ENCODE measurements at places on chromosomes 3 and 15. TPM values are rescaled to one million over a fixed set of nuclear protein-coding genes. Genes with fewer than 3 reads are reported as not detected.

- DNase-seq = no peak
Measured at GRCh38 chr15:81955382-81956062, 90.3 kb downstream of the MEX3B start.

- no peak for DNase-seq
Measured at GRCh38 chr3:170180079-170180907, 1.2 kb downstream of the PHC3 start.

DNA sequence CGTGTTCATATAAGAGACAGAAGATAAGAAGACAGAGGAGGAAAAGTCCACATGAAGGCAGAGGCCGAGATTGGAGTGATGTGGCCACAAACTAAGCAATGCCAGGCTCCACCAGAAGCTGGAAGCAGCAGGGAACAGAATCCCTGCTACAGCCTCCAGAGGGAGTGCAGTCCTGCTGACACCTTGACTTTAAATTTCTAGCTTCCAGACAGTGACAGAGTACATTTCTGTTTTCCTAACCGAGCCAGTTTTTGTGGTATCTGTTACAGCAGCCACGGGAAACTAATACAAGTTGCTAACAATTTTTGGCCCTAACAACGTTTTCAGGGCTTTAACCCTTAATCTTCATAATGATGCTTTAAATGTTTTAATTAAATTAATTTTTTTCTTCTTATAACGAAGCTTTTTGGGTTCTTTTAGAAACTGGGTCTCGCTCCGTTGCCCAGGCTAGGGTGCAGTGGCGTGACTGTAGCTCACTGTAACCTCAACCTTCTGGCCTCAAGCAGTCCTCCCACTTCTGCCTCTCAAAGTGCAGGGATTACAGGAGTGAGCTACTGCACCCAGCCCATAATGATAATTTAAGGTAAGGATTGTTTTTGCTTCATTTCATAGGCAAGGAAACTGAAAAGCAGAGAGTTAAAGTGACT lies 202.3 kb upstream of the PROK2 start:
- DNase-seq = no peak

DNA sequence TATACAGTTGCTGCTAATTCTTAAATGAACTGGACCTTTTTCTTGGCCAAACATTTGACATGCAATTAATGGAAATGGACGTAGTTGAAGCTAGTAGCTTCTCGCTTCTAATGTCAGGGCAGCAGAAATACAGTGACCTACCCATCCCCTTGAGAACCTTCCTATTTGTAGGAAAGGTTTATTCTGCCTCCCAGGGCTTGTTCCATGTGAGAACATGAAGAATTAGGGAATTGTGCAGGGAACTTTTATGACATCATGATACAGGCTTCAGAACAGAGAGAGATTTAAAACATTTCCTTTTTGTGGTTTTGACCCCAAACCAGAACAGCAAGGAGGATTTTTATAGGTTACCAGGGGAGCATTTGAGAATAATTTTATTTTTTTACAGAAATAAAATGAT lies 406.6 kb upstream of the PPP2R3A start:
- peak; percentile 4 for DNase-seq

DNA sequence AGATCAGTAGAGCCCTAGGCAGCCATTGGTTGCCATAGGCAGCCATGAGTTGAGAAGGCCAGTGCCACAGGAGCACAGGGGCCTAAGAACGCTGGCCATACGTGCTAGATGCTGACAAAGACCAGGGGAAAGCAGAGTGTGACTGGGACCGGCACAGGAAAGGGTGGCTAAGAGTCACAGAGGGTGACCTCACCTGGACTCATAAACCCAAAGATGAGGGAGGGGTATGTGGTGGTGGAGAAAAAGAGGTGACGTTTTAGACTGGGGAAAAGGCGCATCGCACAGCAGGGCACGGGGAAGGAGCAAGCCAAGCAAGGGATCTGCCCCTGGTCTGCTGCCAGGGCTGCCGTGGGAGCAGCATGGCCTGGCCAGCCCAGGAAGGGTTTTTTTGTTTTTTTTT lies 122.5 kb downstream of the VGLL4 start:
- no peak for DNase-seq

GRCh38 chr15:64747578-64747977 lies 27.8 kb downstream of the RBPMS2 start:
- DNase-seq = no peak

- DNase-seq = no peak
Measured at GRCh38 chr3:32406486-32407408, 15.1 kb downstream of the CMTM7 start.

GRCh38 chr3:113664523-113665094 lies 31.8 kb downstream of the USF3 start:
- no peak for DNase-seq

DNA sequence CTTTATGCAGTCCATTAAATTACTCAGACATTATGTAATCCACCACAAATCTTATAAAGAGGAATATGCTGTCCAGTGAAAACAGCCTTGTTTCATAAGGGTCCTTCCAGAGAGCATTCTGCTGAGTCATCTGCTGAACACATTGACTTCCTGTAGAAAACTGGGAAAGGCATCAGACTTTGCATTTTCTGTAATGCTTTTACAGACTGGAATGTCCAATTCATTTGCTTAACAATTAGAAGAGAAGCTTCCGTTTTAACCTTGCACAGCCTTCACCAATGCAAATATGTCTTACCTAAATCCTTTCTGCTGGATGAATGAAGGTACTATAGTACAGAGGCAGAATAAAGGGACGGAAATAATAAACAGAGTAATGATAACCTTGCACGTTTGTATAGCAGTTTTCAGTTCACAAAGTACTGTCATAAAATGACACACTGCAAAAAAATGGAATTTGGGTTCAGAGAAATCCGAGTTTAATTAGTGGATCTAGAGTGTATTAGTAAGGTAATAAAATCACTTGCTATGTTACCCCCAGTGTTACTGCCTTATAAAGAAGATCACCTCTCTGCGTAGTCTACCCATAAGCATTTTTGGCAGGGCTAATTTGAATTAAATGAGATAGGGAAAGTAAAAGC lies 301.5 kb downstream of the PYDC2 start:
- no peak for DNase-seq

- DNase-seq = no peak
Measured at GRCh38 chr15:60612400-60613048, 133.6 kb upstream of the ICE2 start.

GRCh38 chr15:22806156-22806555 lies 19.7 kb downstream of the NIPA1 start:
- DNase-seq = no peak

- DNase-seq = no peak
Measured at GRCh38 chr3:60017631-60018030, 967.8 kb upstream of the CFAP20DC start.

DNA sequence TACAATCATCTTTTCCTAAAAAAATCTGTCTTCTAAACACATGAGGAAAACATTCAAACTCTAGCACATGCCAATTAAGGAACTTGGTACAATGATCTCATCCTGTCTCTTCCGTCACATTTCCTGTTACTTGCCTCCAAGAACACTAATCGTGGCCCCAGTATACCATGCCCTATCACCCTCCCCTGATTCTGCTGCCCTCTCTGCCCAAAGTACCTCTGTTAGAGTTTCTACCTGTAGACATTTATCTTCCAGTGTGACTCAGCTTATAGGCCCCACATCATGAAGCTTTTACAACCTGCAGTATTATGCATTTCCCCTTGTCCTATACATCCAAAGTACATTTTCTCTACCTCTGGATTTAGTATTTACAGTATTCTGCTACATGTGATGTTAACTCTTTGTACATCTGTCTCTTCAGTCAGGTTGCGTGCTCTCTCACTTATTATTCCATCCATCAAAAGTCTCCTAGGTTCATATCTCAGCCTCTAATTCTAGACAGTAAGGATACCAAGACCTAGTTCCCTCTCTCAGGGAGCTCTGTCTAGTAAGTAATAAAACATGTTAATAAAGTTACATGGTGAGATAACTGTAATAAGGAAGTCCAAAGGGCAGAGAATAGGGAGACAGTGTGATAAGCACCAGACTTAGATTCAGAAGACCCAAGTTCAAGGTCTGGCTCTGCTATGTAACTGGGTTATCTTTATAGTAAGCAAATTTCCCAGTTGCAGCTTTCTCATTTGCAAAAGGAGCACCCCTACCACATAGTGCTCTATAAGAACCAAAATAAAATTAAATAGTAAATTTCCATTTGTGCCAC lies 8.9 kb upstream of the SEMA6D start:
- no peak for DNase-seq

- DNase-seq = no peak
Measured at GRCh38 chr3:125334675-125335560, 40.2 kb downstream of the ZNF148 start.

DNA sequence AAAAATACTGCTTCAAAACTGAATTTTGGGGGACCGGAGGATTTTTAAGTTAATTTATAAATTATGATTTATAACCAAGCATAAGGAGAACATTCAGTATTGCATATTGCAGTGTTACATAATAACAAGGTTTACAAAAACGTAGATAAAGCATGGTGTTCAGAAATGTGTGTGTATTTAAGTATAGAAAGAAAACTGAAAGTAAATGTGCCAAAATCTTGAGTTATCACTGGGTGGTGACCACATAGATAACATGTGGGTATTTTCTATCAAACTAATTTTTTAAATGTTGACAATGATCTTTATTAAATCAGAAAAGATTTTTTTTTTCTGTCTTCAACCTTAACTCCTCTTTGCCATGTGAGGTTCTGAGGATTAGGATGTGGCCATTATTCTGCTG lies 32.6 kb downstream of the EIF2AK4 start:
- no peak for DNase-seq

DNA sequence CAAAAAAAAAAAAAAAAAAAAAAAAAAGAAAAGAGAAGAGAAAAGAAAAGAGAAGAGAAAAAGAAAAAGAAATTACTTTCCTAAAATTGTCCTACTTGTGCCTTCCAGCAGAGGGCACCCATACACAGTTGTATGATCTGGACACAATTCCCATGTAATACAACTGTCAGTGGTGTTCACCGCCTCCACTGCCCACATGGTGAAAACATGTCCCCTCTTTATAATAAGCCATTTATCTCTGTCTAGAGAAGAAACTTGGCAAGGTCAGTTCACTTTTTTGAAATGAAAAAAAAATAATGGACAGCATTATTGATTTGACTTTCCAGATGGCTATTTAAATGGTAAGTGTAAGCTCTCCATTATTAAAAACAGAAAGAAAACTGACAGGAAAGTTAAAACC lies 459.4 kb downstream of the GBE1 start:
- no peak for DNase-seq

DNA sequence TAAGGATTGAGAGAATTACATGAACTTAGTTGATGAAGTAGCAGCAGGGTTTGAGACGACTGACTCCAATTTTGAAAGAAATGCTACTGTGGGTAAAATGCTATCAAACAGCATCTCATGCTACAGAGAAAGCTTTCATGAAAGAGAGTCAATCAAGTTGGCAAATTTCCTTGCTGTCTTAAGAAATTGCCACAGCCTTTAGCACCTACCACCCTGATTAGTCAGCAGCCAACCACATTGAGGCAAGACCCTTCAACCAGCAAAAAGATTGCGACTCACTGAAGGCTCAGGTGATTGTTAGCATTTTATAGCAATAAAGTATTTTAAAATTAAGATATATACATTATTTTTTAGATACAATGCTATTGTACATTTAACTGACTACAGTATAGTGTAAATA lies 80.9 kb downstream of the RAP2B start:
- DNase-seq = no peak

DNA sequence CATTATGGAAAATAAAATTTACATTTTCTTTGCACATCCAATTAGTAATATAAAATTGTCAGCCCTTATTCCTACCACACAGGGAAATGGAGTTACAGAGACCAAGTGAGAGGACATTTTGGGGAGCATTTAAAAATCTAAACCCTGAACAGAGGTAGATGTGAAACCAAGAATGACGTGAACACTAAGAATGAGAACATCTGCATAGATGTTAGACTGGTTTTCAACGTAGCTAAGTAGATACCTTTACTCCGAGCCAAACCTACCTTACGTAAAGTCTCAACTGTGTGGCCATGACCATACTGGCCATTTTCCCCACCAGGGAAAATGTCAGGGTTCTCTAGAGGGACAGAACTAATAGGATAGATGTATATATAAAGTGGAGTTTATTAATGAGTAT lies 51.4 kb upstream of the THBS1 start:
- DNase-seq = peak; percentile 24

DNA sequence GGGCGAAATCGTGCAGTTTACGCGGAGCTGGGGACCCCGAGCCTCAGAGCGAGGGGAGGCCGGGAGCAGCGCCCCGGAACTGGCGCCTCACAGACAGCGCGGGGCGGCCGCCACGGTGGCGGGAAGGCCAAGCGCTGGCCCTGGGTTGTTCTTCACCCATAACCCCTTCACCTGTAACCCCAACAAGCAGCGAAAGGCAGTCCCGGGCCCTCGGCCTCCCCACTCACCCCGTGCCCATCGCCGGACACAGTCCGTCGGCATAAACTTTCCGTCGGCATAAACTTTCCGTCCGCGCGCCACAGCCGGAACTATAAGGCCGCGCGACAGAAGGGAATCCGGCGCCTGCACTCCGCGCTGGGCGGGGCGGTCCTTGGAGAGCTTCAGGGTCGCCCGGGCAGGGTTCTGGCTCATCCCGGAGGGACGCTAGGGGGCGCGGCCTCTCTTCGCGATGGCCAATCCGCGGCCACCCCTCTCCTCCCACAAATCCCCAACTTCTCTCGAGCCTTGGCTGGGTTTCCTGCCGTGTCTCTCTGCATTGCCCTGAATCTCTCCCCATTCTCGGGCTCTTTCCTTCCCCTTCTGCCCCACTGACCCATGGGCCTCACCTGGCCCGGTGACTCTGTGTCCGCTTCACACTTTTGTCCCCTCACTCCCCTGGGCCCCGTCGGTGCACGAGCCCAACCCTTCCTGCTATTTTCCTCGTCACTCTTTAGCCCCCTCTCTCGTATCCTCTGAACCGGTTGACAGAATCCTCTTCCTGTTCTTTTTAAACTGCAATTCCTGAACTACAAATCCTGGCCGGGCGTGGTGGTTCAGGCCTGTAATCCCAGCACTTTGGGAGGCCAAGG lies at the start of gene INTS14:
Gene INTS14 (minus strand): TSS at position 261 of the 848 bp plus-strand sequence. CDS start 3,751 bp downstream, outside the sequence.
- DNase-seq = peak; percentile 98

- no peak for DNase-seq
Measured at GRCh38 chr3:30989276-30990030, 95.0 kb upstream of the GADL1 start.

- DNase-seq = no peak
Measured at GRCh38 chr15:40424483-40425115, 16.2 kb upstream of the BAHD1 start.

The MINDY4B gene
- total RNA-seq = not detected

The SLC24A5 gene
- not detected for total RNA-seq

The BNC1 gene
- total RNA-seq = 0.11 TPM

The SLC38A3 gene
- not detected for total RNA-seq

The PPIB gene
- 212 TPM for total RNA-seq

The LSMEM2 gene
- total RNA-seq = not detected

The SYNM gene
- total RNA-seq = 2,515 TPM

The CTXN2 gene
- 0.11 TPM for total RNA-seq

The TMCO5A gene
- not detected for total RNA-seq

The P2RY14 gene
- 3.0 TPM for total RNA-seq

The ALDH1A2 gene
- total RNA-seq = 41.2 TPM

The SSR3 gene
- total RNA-seq = 211 TPM

The SAMMSON gene
- total RNA-seq = 1.5 TPM

The P2RY13 gene
- 2.0 TPM for total RNA-seq

The XCR1 gene
- not detected for total RNA-seq

The CYP1A2 gene
- total RNA-seq = not detected

The ILDR1 gene
- 0.63 TPM for total RNA-seq

The NECTIN3 gene
- total RNA-seq = 28.1 TPM

The SEMA3G gene
- total RNA-seq = 27.9 TPM

Data from esophagus muscularis mucosa (tissue), 4 donors.